NCI-H226 (cell line): ENCODE measurements at places on chromosomes 6 and 20.

DNA sequence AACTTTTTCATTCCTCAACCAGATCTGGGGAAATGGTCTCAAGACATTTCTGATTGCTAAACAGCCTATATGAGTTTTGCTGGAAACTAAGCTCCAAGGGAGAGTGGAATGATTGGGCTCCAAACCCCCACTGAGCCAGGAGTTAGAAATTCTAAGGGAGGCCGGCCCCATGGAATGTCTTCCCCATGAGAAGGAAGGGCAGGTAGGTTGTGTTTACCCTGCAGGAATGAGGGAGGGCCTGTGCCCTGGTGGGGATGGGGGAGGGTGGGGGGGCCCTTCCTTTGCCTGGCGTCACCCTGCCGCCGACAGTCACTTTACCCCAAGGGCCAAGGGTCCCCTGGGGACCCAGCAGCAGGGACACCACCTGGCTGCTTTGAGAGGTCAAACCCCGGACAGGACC is 298.9 kb downstream of the TFAP2C start:
- no peak for DNase-seq

GRCh38 chr6:18343741-18344140 is 43.4 kb upstream of the RNF144B start:
- peak; percentile 63 for DNase-seq

GRCh38 chr6:18990059-18990978 is 603.2 kb downstream of the RNF144B start:
- no peak for DNase-seq

- DNase-seq = no peak
Observed at GRCh38 chr20:44768854-44769480, 23.3 kb downstream of the KCNK15 start.

DNA sequence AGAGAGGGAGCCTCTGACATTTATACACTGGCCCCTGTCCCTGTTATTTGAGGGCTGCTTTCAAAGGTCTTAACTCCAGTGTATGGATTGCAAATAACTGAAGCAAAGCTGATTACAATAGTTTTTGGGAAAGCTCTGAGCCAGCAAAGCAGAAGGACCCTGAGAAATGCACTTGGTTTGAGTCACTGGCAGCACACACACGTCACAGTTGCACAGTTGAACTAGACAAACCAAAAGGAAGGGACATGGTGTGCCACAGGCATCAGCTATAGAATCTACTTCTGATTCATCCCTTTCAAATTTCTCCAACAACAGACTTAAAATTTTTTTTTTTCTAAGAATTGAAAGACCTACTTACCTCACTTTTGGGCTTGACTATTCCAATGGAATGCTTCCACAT is 56.4 kb downstream of the SNRNP48 start:
- DNase-seq = no peak
